ENCODE measurements at places on chromosomes 4 and X.

GRCh38 chr4:112031712-112032328 lies 113.4 kb upstream of the FAM241A start:
- DNase-seq: peak; percentile 3

- DNase-seq: no peak
Observed at GRCh38 chrX:132443196-132444135, 45.4 kb downstream of the MBNL3 start.

- no peak for DNase-seq
Observed at GRCh38 chr4:24664956-24665355, 80.6 kb upstream of the DHX15 start.

DNA sequence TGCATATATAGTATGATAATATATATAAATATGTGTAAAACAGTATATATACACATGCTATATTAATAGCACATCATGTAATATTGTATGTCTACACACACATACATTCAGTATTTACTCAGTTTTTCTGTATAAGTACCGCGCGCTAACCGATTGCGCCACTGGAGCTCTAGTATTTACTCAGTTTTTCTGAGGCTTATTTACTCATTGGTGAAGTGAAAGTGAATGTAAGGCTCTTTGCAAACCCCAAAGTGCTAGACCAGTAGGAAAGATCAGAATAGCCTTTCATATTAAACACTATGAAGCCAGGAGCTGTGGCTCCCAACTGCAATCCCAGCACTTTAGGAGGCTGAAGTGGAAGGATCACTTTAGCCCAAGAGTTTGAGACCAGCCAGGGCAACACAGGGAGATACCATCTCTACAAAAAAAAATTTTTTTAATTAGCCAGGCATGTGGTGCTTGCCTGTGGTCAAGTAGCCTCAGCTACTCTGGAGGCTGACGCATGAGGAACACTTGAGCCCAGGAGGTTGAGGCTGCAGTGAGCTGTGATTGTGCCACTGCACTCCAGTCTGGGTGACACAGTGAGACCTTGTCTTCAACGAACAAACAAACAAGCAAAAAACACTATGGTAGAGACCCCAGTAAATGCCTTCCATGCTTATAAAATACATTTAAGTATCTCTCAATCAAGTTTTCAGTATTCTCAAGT lies 125.8 kb downstream of the KIT start:
- DNase-seq: no peak

GRCh38 chr4:48483777-48484493 lies 792 bp downstream of the SLC10A4 start:
- DNase-seq: peak; percentile 29

DNA sequence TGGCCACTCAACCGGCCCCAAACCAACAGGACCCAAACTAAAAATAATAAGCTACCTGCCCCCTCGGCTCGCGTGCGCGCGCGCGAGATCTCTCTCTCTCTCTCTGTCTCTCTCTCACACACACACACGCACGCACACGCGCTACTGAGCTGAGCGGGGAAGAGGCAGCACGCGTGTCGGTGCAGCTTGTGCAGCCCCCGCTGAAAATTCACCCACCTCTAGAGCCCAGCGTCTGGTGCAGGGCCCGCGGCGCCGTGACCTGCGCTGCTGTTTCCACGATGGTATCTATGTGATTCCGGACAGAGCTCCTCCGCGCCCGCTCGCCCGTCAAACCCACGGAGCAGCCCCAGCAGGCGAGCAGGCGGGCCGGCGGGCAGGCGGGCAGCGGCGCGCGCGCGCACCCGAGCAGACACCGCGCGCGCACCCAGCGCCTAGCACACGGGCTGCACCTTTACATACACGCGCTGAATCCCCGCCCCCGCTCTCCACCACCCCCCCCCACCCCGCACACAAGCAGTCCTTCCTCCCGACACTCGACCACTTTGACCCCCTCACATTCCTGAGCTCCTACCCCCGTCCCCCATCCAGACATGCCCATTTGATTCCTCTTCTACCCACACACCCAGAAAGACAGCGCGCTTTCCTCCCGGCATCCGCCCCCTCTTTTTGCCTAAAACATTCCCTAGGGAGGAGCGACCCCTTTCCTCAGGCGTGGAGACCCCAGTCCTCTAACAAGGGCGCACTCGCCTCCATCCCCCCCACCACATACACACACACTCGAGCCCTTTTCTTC lies 1.0 kb downstream of the SLITRK4 start:
- DNase-seq: no peak

DNA sequence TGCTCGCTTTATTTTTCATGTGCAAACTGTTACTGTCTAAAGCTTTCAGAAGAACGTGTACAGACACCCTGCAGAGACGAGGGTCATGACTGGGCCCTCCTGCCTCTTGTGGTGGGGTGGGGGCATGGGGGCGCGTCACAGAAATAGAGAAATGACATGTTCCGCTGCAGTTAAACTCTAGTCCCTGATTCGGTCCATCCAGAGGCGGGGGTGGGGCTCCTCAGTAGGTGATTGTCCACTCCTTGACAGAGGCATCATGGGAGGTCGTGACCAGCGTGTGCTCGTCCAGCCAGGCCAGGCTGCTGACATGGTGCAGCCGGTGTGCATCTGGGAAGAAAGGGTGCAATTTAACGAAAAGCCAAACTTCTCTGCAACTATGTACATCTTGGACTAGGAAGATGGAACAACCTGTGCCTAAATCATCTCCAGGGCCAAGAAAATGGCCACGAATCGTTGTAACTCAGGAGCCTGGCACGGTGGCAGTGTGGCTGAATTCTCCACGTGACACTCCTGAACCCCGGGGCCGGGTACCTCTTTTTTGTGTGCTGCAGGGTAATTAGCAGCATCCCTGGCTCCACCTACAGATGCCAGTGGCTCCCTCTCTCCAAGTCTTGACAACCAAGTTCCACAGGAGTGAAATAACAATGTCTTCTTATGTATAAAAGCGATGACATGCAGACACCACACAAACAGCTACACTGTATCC lies 41.3 kb downstream of the WDR1 start:
- no peak for DNase-seq

- DNase-seq: no peak
Observed at GRCh38 chrX:123313486-123313885, 129.4 kb downstream of the GRIA3 start.

DNA sequence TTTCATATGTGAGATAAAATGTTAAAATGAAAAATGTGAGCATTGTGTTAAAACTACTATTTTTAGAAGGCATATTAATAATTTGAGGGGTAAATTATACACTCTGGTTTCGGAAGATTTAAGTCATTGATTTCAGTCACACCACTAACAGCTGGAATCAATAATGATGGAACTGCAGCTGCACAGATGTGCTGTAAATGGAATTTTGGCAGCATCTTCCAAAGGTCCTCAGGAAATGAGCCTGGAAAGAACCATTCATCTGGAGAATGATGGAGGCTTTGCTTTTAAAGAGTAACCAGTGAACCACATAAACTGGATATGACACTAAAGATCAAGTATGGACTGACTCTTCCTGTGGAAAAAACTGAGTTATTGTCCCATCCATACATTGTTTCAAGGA lies 759.0 kb upstream of the EPHA5 start:
- DNase-seq: no peak

DNA sequence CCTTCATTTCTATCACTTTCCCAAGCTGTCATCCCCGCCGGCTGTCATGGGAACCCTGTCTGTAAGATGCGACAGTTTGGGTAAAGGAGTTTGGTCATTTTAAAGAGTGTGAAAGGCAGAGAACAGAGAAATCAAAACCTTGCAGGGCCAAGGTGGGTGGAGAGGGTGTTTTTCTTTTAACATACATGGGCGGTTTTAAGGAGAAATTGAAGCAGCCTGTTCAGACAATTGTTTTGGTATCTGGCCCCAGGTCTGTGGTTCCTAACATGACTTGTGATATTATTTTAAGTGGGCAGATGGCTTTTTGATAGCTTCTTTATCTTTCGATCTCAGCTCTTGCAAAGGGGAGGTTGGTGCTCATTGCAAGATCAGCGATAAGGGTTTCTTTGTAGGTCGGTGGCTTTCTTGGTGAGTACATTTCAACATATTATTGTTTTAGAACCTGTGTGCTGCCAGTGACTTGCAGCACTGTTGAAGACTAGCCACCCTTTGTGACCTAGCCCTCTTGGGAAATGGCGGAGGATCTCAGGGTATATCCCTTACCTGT lies 3.7 kb downstream of the PPP1R3F start:
- peak; percentile 66 for DNase-seq

DNA sequence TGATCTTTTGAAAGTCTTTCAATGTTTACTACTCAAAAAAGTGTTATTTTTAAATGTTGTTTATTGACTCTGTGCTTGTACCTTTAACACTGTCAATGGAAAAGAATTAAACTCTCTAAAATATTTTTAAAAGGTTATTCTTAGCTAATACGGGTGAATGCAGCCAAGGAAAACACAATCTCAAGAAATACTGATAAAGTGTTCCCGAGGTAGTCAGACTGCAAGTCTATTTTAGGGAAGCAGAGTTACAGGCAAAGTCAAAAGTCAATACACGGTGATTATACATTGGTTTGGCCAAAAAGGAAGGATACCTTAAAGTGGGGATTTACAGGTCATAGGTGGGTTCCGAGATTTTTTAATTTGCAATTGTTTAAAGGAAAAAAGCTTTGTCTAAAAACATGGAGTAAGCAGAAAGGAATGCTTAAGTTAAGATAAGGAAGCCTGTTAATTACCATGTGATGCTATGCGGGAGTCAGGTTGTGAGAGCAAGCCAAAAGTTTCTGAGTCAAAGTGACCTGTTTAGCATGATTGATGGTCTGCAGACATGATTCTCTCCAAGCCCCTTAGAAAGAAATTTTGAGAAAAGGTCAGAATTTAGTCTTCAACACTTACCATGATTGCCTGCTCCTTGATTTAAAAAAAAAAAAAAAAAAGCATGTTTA lies 288.4 kb downstream of the KLHL4 start:
- no peak for DNase-seq

DNA sequence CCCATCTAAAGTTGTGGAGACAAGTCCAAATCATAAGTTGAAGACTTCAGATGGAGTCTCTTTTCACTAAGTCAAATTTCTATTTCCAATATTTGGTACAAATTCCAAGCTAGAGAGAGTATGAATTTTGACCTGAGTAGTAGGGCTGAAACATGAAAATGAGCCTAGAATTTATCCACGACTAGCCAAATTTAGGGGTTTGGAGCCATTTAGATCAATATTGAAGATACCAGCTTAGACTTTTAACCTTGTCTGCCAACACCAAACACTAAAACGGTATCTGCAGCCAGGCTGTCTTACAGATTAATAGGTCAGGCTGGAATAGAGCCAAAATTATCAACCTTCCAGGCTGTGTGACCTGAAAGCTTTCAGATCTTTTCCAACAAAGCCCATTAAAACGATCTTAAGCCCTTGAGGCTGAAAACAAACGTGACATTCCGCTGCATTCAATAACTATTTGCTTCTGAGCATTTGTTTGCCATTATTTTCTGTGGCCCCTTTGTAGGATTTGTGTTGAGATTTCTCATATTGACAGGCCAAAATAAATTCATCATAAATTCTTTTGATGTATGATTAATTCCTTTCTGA lies 268.7 kb upstream of the DKK2 start:
- no peak for DNase-seq

DNA sequence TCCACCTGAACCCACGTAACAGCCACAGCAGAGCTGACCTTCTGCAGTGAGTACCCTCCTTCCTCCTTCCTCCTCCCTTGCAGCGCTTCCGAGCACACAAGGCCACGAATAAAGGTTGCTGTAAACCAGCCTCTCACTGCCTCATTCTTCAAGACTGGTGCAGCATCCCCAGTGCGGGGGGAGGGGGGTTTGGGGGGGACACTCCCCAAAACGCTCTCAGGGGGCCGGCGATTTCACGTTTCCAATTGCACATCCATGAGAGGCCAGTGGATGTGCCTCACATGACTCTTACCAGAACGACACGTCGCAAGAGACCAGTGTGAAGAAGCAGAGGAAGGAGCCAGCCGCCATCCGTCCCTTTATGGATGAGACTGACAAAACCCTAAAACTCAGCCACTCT lies 5.2 kb downstream of the DHRSX start:
- no peak for DNase-seq

GRCh38 chr4:76569706-76570105 lies 134.7 kb downstream of the SHROOM3 start:
- no peak for DNase-seq

GRCh38 chr4:139890816-139891215 lies 225.2 kb downstream of the MGST2 start:
- DNase-seq: no peak

DNA sequence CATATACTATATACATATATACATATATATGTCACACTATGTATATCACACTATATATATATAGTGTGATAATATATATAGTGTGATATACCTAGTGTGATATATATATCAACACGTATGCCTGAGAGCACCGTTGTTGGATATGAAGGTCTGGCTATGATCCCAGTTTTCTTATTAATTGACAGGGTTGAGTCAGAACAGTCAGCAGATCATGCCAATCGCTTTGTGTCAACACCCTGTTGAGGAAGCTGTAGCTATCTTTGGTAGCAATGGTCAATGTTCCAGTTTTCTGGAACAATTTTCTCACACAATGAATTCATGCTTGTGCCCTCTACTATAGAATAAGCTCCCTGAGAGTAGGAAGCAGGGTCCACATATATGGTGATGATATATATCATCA lies 496.0 kb upstream of the AGA start:
- no peak for DNase-seq

DNA sequence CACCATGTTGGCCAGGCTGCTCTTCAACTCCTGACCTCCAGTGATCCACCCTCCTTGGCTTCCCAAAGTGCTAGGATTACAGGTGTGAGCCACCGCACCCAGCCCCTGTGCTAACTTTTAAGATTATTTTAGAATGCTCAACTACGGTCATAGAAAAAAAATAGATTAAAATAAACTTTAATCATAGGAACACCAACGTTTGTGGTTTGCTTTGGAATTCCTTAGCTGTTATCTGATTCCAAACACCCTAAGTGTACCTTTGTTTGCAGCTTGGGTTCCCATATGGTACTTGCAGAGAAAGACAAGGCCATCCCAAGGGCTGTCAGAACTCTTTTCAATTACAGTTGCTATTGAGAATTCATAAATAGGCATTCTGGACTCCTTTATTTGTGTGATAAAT lies 90.1 kb upstream of the EFHC2 start:
- DNase-seq: no peak

GRCh38 chr4:5750052-5750945 lies 39.3 kb downstream of the EVC start:
- no peak for DNase-seq

- no peak for DNase-seq
Observed at GRCh38 chr4:114654592-114654991, 56.0 kb downstream of the UGT8 start.

DNA sequence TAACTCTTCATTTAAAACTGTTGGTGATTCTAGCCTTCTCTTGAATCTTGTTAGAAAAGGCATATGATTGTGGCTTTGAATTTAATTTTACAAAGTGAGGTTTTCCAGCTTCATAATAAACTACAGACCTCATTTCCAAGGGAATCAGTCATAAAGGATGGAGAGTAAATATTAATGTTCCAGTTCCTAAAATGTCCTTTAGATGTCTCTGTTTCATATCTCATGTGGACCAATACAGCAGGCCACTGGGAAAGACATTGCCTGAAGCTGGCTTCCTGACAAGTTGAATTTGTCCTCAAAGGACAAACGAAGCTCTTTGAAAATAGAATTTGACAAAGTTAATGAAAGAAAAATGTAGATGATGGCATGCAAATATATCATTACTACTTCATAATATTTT lies 125.4 kb downstream of the ZNF330 start:
- DNase-seq: no peak

- no peak for DNase-seq
Observed at GRCh38 chr4:136121426-136121825, 1410.9 kb downstream of the PCDH18 start.
